ENCODE measurements at places on chromosomes 2 and 18. TPM values are rescaled to one million over a fixed set of nuclear protein-coding genes. Genes with fewer than 3 reads are reported as not detected.

DNA sequence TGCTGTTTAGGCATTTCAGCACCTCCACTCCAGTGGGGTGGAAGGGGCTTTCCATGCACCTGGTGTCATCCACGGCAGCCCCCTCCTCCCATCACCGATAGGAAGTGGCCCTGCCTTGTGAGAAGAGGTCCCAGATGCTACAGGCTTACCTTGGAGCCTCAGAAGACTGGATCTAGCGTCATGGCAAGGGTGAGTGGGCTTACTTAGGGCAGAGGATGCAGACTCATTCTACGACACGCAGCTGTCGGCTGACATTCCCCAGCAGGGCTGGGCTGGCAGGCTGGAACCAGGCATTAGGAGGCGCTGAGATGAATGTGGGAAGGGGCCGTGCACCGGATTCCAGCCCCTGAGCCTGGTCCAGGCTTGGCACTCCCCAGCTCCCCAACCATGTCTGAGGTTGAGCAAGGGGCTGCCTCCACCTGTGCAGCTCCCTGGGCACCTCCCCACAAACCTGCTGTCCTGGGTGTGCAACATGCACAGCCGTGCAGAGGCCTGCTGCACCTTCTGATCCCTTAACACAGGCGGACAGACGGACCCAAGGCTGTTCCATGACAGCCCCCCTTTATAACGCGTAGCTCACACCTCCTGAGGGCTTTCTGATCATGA lies 1.7 kb upstream of the PRLH start:
- DNase-seq: no peak
- H3K27ac ChIP-seq: no peak overlapping the region
- H3K36me3 ChIP-seq: no peaks in the 10 kb centered on the region
- H3K4me1 ChIP-seq: peaks cover 1% of the 10 kb centered on the region
- H3K27me3 ChIP-seq: peaks cover 24% of the 10 kb centered on the region
- H3K4me3 ChIP-seq: no peak overlapping the region

- H3K27me3 ChIP-seq: no peaks in the 10 kb centered on the region
- H3K4me3 ChIP-seq: no peak overlapping the region
- no peaks in the 10 kb centered on the region for H3K4me1 ChIP-seq
- no peak overlapping the region for H3K27ac ChIP-seq
These were observed 2.3 kb upstream of the SERPINB11 start for GRCh38 chr18:63700501-63700900.

GRCh38 chr2:112765251-112765650 lies 842 bp upstream of the CKAP2L start:
- DNase-seq: peak; percentile 12
- H3K27ac ChIP-seq: peak overlapping the region; percentile 47
- no peaks in the 10 kb centered on the region for H3K27me3 ChIP-seq
- peak overlapping the region; percentile 85 for H3K4me3 ChIP-seq
- H3K4me1 ChIP-seq: peaks cover 8% of the 10 kb centered on the region
- no peaks in the 10 kb centered on the region for H3K36me3 ChIP-seq

- H3K27me3 ChIP-seq: no peaks in the 10 kb centered on the region
- H3K27ac ChIP-seq: no peak overlapping the region
- no peaks in the 10 kb centered on the region for H3K4me1 ChIP-seq
- H3K36me3 ChIP-seq: no peaks in the 10 kb centered on the region
- no peak overlapping the region for H3K4me3 ChIP-seq
These were observed 60.4 kb upstream of the GAREM1 start for GRCh38 chr18:32530947-32531651.

- H3K36me3 ChIP-seq: no peaks in the 10 kb centered on the region
- DNase-seq: peak; percentile 42
- no peak overlapping the region for H3K4me3 ChIP-seq
- H3K4me1 ChIP-seq: peaks cover 4% of the 10 kb centered on the region
- H3K27me3 ChIP-seq: no peaks in the 10 kb centered on the region
These were observed 5.1 kb upstream of the MARCO start for GRCh38 chr2:118936936-118937335.

DNA sequence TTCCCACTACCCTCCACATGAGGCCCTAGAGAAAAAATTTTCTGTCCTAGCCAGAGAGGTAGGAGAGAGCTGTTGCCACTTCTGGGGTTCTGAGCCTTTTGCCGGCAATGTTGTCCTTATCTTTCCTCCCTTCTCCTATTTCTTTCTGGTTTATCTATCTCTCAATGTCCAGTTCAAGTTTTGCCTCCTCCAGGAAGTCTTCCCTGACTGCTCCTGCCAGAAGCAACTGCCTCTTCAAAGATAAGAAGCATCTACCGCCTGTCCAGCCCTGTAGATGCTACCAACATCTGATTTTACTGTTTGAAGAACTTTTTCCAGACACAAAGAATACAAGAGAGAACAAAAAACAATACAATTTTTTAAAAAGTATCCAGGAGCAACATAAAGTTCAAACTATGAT lies 220.8 kb upstream of the KLHL29 start:
- peaks cover 2% of the 10 kb centered on the region for H3K4me1 ChIP-seq
- H3K4me3 ChIP-seq: no peak overlapping the region
- H3K27me3 ChIP-seq: no peaks in the 10 kb centered on the region
- DNase-seq: no peak

- H3K27me3 ChIP-seq: no peaks in the 10 kb centered on the region
- H3K27ac ChIP-seq: no peak overlapping the region
- no peak for DNase-seq
- no peak overlapping the region for H3K4me3 ChIP-seq
These were observed 67.6 kb downstream of the SCN1A start for GRCh38 chr2:166060191-166060590.

DNA sequence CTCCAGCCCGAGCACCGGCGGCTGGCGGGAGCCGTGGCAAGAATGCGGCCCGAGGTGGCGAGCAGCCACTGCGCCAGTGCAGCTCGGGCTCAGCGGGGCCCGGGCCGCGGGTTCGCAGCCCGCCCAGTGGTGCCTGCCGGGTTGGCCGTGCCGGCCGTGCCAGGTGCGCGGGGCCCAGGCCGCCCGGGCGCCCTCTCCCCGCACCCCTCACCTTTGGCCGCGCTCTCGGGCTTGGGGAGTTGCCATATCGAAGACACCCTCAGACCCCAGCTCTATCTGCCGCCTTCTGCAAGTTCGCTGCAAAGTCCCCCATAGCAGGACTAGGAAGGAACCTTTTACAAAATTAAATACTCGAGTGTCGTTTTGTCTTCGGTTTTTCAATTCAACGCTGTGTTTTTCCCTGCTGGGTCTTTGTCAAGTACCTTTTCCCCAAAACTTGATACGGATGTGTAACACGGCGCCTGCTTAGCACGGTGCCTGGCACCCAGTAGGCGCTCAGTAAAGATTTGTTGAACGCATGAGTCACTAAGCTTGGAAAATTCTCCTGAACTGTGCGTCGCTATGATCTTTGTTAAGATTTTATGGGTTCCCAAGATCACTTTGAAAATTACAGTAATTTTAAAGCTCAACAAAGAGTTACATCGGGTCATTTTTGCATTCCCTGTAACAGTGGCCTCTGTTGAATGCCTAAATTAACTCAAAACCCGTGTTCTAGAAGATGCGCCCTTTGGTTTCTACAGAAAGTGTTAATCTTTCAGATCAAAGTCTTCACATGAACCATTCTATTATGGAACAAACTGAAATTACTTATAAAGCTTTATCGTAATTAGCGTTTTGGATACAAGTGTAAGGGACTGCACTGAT lies 750 bp downstream of the STRADB start:
- peak; percentile 41 for DNase-seq
- H3K4me3 ChIP-seq: peak overlapping the region; percentile 98
- peak overlapping the region; percentile 74 for H3K27ac ChIP-seq
- peaks cover 4% of the 10 kb centered on the region for H3K4me1 ChIP-seq
- peaks cover 4% of the 10 kb centered on the region for H3K36me3 ChIP-seq
- no peaks in the 10 kb centered on the region for H3K27me3 ChIP-seq

- H3K4me3 ChIP-seq: no peak overlapping the region
- no peaks in the 10 kb centered on the region for H3K4me1 ChIP-seq
- no peak for DNase-seq
- no peak overlapping the region for H3K27ac ChIP-seq
- no peaks in the 10 kb centered on the region for H3K36me3 ChIP-seq
- H3K27me3 ChIP-seq: no peaks in the 10 kb centered on the region
These were observed 46.1 kb upstream of the KIF5C start for GRCh38 chr2:148828941-148829340.

GRCh38 chr2:242064364-242065250 lies 195.1 kb downstream of the RTP5 start:
- H3K4me1 ChIP-seq: no peaks in the 10 kb centered on the region
- no peak for DNase-seq
- H3K4me3 ChIP-seq: no peak overlapping the region
- H3K27me3 ChIP-seq: peaks cover 5% of the 10 kb centered on the region

DNA sequence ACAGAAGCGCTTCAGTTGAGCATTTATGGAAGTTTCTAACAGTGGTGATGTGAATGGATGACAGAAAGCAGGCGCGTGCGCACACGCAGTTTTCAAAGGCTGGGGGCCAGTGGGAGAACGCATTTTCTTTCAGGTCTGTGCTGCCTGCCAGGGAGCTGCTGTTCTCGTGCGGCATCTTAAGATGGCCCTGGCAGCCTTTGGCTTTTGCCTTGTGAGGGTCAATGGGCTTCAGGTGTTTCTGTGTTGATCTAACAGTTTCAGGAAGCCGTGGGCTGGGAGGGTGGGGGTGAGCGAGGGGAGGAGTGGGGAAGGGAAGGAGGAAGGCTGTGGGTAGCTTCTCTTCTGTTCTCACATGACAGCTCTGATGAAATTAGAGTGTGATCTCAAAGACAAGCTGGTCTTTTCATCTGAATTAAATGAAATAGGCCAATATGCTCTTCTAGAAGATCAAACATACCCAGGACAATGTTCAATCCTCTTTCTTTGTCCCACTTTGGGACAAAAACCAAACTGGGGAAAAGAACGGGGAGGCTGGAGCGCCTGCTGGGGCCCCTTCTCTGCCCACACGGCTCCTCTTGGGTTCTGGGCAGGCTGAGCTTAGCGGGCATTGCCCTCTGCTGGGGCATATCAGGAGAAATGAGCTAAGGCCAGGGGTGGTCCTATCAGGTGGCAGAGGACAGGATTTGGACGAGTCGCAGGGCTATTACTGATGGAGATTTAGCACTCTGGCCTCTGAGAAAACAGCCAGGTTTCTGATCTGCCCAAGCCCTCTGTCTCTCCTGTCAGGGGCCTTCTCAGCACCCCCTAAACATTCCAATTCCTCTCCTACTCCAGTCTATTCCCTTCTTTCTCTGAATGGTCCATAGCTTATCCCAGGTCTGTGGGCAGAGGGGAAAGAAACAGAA lies 126.2 kb upstream of the LGALSL start:
- H3K4me3 ChIP-seq: no peak overlapping the region
- H3K27ac ChIP-seq: no peak overlapping the region
- H3K27me3 ChIP-seq: no peaks in the 10 kb centered on the region

DNA sequence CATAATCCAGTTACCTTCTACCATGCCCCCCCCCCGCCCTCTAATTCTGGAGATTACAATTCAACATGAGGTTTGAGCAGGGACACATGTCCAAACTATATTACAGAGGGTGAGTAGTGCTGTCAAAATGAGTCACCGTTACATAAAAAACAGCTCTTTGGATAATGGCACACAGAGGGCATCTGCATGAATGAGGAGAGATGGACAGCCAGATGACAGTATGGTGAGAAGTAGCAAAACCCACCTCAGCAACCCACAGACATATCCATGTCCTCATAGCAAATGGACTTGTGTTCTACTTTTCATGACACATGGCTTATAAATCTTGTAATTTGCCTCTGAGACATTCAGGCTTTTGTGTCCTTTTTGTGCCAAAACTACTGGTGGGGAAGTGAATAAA lies 132.0 kb downstream of the EML6 start:
- no peaks in the 10 kb centered on the region for H3K36me3 ChIP-seq
- no peak overlapping the region for H3K4me3 ChIP-seq
- DNase-seq: no peak
- H3K27ac ChIP-seq: no peak overlapping the region

DNA sequence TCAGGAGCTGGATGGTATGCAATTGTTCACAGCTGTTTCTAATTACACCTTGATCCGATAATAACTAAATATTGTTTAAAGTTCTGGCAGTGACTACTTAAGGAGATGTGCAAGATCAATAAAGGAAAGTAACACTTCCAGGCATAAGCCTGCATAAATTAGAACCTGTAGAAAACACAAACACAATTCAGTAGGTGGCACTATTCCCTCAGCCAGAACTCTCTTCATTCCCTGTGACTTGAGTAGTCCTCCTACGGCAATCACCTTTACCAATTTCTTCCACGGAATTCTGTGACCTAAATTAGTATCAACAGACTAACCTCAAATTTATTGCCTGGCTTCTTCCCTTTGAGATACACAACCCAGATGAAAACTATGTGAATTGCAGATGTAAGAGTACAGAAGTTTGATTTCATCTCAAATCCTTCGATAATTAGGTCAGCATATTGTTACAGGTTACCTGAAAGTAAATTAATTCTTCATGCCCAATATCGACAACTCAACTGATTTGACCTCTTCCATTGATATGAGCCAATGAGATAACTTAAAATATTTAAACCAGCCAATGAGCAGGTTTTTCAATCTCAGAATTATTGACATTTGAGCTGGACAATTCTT lies 137.8 kb downstream of the PID1 start:
- no peak overlapping the region for H3K4me3 ChIP-seq
- H3K27me3 ChIP-seq: no peaks in the 10 kb centered on the region
- peak; percentile 68 for DNase-seq
- H3K4me1 ChIP-seq: peaks cover 9% of the 10 kb centered on the region
- no peaks in the 10 kb centered on the region for H3K36me3 ChIP-seq
- H3K27ac ChIP-seq: no peak overlapping the region

GRCh38 chr2:102753563-102754159 lies 8.2 kb upstream of the TMEM182 start:
- H3K4me3 ChIP-seq: no peak overlapping the region
- no peaks in the 10 kb centered on the region for H3K36me3 ChIP-seq
- H3K27ac ChIP-seq: no peak overlapping the region
- DNase-seq: peak; percentile 57
- no peaks in the 10 kb centered on the region for H3K27me3 ChIP-seq

DNA sequence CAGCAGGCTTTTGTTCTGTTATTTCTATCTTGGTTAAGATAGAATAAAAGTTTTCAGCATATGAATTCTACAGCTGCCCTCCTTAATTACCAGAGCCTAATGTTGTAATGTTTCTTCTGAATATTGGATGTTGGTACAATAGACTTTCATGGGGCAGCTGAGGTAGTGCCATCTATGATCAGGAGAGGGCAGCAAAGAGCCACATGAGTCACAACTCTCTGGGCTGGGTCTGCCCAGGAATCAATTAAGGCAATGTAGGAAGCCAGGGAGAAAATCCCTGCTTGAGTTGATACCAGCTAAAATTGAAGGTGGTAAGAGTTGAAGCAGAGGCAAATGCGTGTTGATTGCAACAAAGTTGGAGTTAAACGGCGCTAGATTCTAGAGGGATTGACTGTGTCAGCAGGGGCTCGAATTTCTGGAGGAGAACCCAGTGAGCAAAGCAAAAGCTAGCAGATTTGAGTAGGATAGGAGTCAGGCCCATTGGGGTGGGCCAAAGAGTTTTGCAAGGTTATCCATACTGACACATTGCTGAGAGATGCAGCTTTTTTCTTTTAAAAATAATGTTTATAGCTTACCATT lies 10.6 kb upstream of the MC5R start:
- H3K36me3 ChIP-seq: no peaks in the 10 kb centered on the region
- DNase-seq: peak; percentile 58
- no peak overlapping the region for H3K4me3 ChIP-seq
- H3K27me3 ChIP-seq: no peaks in the 10 kb centered on the region

RPRD1A gene
- 40.0 TPM for total RNA-seq

ACTG2 gene
- 1.3 TPM for total RNA-seq

ATG9A gene
- total RNA-seq: 13.7 TPM

TUBA3E gene
- total RNA-seq: not detected

All from muscle of leg (tissue), 16 donors.